ENCODE measurements at places on chromosomes 7 and 10.
A peak's percentile ranks its signal among the peaks of the same experiment; 100 is the strongest.

DNA sequence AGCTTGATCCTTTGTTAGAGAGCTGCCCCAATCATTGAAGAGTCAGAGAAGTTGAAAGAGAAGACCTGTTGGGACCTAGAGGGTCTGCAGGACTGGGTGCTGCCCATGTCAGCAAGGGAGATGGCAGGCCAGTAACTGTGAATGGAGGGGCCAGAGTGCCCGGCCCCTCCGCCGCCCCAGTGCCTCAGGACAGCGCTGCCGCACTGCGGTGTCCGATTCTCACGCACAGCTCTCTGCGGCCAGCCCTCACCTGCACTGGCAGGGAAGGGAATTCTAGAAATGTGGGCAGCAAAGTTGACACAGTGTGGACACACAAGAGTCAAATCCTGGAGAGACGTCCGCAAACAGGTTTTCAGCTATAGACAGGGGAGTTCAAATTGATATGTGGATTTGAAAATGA is 373.5 kb downstream of the TCERG1L start:
- DNase-seq: no peak

- no peak for DNase-seq
Measured at GRCh38 chr7:32577421-32577820, 82.1 kb downstream of the AVL9 start.

- DNase-seq: no peak
Measured at GRCh38 chr7:90232430-90232829, 12.5 kb upstream of the CFAP69 start.

DNA sequence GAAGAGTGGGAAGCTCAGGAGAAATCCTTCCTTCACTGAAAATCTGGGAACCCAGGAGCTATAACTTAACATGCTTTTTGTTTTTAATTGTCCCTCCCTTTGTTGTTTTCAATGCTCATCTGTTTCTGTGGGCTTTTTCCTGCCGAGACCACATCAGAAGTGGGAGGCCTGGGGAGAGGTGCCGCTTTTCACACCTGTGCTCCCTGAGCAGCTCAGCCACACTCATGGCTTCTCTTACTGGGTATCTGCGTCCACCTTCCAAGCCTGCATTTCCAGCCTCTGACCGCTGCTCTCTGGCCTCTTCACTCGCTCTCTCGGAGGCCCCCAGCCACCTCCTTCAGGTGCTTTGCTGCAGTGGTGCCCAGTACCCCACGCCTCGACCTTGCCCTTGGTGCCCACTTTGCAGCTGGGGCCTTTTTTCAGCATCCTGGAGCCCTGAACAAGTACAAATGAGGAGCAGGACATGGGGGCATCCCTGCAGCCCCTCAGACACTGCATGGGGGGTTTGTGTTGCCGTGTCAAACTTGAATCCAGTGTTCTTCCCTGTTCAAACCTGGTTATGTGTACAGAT is 9.9 kb downstream of the C7orf57 start:
- no peak for DNase-seq

- DNase-seq: no peak
Measured at GRCh38 chr10:123455861-123456260, 210.3 kb upstream of the GPR26 start.

DNA sequence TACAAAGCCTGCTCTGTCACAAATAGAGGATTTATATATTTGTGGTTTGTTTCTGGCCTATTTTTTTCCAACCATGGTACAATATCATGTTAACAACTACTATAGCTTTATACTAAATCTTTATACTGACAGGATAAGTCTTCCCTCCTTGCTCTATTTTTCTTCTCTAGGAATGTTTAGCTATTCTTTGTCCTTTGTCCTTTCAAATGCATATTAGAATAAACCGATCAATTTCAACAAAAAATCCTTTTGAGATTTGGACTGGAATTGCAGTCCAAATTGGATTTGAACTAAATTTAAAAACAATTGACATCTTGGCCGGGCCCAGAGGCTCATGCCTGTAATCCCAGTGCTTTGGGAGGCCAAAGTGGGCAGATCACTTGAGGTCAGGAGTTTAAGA is 39.2 kb upstream of the CTTNBP2 start:
- no peak for DNase-seq

- DNase-seq: no peak
Measured at GRCh38 chr7:118615681-118616080, 391.2 kb downstream of the ANKRD7 start.

DNA sequence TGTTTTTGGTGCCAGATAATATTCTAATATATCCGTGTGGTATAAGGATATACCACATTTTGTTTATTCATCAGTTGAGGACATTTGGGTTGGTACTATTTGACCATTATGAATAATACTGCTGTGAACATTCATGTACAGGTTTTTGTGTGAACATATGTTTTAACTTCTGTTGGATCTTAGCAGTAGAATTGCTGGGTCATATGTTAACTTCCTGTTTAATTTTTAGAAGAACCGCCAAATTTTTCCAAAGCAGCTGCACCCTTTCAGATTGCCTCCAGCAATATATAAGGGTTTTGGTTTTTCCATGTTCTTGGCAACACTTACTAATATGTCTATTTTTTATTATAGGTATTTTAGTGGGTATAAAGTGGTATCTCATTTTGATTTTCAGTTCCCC is 22.8 kb downstream of the VPS26A start:
- DNase-seq: no peak

- no peak for DNase-seq
Measured at GRCh38 chr10:43046288-43046991, 30.4 kb upstream of the RET start.

DNA sequence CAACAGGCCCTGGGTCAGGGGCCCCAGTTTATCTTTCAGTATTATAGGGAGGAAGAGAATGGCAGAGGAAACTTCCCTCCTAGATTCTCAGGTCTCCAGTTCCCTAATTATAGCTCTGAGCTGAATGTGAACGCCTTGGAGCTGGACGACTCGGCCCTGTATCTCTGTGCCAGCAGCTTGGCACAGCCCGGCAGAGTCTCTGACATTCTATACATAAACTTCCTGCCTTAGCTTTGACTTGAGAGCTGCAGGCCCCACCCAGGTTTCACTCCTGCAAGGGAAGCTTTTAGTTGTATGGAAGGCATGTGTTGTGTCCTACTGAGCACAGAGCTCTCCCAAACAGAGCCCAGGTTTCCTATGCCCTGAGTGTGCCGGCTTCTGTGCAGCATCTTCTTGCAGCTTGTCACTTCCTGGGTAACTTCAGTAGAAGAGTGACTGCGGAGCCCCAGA is 205.6 kb upstream of the PRSS58 start:
- peak; percentile 27 for DNase-seq

- no peak for DNase-seq
Measured at GRCh38 chr7:75966190-75966961, 28.0 kb downstream of the TMEM120A start.

DNA sequence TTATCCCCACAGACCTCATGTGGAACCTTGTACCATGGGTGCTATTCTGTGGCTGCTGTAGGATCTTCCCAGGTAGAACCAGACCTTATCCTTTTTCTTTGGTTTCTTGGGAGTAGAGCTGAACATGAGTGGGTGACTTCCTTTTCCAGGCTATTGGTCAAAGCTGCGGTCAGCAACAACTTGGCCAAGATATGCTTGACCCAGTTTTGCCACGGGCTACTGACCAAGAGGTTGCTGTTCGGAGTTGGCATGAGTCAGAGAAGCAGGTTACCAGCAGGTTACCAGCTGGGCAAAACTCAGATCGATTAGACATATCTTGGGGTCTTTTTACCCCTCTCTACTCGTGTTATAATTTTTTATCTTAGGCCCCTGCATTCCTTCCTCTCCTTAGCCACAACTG is 36.7 kb upstream of the HDAC9 start:
- DNase-seq: no peak

- peak; percentile 47 for DNase-seq
Measured at GRCh38 chr10:15167411-15168290, 842 bp downstream of the NMT2 start.

GRCh38 chr7:79461660-79462059 is 8.2 kb upstream of the MAGI2 start:
- no peak for DNase-seq

DNA sequence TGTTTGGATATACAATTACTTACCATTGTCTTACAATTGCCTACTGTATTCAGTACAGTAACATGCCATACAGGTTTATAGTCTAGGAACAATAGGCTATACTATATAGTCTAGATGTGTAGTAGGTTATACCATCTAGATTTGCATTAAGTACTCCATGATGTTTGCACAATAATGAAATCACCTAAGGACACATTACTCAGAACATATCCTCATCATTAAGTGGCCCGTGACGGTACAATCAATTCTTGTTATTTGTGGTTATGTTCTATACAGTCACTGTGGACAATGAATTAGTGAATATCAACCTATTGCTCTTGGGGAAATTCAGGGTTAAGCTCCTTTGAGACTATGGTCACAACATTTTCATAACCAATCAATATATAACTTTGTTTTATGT is 75.6 kb downstream of the MICU1 start:
- DNase-seq: no peak

DNA sequence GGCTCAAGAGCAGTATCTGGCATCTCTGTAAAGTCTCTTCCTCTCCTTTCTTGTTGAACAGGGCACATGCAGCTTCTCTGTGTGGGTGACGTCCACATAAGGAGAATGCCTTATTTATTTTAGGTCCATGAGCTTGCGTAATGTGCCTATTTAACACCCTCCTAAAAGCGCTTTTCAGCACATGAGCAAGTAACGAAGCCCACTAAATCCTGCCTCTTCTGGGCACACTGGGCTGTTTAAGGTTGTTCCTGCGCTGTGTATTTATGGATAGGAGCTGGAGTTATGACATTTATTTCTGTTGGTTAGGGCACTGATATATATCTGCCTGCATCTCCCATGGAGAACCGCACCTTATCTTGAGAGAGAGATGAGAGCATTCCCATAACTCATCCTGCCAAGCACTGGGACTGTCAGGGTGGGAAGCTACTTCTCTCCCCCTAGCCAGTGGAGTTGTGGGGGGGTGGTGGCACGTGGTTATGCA is 76.1 kb downstream of the LRRC4 start:
- no peak for DNase-seq

- no peak for DNase-seq
Measured at GRCh38 chr7:2802504-2803341, 41.4 kb downstream of the GNA12 start.

GRCh38 chr10:132534391-132535064 is 3.1 kb upstream of the INPP5A start:
- DNase-seq: no peak

- DNase-seq: no peak
Measured at GRCh38 chr7:159107161-159107892, 37.3 kb downstream of the VIPR2 start.

- no peak for DNase-seq
Measured at GRCh38 chr7:112184455-112184854, 21.7 kb downstream of the DOCK4 start.

GRCh38 chr10:7408291-7409044 is 2.4 kb downstream of the SFMBT2 start:
- DNase-seq: peak; percentile 59

DNA sequence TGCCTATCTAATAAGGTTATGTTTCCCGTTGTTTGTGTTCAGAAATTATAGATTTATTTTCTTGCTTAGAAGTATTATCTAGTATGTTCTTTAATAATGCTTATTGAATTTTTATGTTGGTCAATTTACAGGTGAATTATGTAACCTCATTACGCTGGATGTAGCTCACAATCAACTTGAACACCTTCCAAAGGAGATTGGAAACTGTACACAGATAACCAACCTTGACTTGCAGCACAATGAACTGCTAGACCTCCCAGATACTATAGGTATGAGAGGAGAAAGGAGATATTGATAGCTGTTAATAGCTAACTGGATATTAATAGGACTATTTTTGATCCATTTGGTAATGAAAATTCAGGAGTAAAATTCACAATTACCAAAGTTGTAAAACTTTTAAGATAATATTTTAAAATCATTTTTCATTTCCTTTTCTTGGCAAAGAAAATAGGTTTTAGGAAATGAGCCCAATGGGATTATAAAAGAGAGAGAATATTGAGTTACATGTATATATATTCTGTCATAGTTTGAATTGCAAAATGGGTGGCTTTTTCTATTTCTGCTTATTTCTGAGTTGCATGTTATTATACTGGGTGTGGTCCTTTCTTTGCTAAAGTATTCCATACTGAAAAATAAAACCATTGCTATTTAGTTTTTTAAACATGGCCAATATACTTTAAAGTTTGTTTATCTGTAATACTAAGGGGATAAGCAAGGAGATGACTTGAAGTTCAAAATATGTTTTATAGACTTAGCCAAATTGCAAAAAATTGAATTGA is 66.3 kb downstream of the SHOC2 start:
- no peak for DNase-seq

- DNase-seq: no peak
Measured at GRCh38 chr7:144087230-144087629, 1.2 kb downstream of the OR2A12 start.

GRCh38 chr7:141291541-141291940 is 217.7 kb downstream of the TMEM178B start:
- DNase-seq: no peak

- no peak for DNase-seq
Measured at GRCh38 chr10:114471906-114472876, 67.9 kb upstream of the AFAP1L2 start.

DNA sequence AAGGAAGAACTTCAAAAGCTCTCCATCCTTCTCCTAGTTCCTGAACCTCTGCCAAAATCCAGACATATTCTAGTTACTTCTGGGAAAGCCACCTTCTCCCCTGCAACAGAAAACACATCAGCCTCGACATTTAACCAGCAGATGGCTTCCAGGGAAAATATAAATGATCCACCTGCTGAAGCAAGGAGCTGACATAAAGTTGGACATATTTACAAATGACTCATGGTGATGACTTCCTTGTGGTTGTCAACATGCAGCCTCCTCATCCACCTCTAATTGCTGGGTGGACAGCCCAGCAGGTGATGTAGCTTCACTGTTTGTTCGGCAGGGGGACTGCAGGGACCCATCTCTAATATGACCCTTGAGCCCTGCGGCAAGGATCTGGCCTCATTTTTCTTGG is 266.0 kb downstream of the C7orf25 start:
- no peak for DNase-seq

GRCh38 chr7:102305414-102306268 is 19.0 kb downstream of the SH2B2 start:
- DNase-seq: no peak

GRCh38 chr10:34814223-34814912 is 728 bp downstream of the PARD3 start:
- no peak for DNase-seq

DNA sequence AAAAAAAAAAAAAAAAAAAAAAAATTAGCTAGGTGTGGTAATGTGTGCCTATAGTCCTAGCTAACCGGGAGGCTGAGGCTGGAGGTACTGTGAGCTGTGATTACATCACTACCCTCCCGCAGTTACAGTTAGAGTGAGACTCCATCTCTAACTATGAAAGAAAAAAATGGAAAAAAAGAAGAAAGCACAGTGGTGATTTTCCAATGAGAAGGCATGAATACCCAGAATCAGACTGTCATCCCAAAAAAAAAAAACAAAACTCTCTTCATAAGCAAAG is 269.9 kb upstream of the MKLN1 start:
- no peak for DNase-seq

DNA sequence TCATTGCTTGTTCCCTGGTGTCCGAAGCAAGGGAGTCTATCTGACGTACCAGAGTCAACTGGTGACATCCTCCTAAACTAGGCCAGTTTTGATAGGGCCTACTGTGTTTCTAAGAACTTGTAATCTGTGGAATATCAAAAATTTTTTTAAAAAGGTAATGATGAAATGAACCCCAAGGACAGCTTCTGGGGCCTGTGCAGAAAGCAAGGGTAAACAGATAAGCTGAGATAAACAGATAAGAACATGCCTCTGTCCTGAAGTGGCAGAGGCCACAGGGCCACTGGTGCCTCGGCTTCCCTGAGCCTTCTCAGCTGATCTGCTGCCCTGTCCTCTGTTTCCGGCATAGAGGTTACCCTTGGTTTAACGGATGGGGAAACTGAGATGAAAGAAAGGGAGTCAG is 8.8 kb downstream of the GRK5 start:
- DNase-seq: no peak

Measured in activated CD4-positive, alpha-beta T cell treated with anti-CD3 and anti-CD28 coated beads, Interleukin-2, amount 50 U/mL, for 48 hours (primary cell).